Hematopoietic multipotent progenitor cell (in vitro differentiated cells): ENCODE measurements at places on chromosomes 1 and 21. TPM values are rescaled to one million over a fixed set of nuclear protein-coding genes. Genes with fewer than 3 reads are reported as not detected.

- no peak for DNase-seq
Observed at GRCh38 chr1:41941381-41941780, 22.7 kb upstream of the HIVEP3 start.

Gene HFM1
- 2.4 TPM for total RNA-seq

DNA sequence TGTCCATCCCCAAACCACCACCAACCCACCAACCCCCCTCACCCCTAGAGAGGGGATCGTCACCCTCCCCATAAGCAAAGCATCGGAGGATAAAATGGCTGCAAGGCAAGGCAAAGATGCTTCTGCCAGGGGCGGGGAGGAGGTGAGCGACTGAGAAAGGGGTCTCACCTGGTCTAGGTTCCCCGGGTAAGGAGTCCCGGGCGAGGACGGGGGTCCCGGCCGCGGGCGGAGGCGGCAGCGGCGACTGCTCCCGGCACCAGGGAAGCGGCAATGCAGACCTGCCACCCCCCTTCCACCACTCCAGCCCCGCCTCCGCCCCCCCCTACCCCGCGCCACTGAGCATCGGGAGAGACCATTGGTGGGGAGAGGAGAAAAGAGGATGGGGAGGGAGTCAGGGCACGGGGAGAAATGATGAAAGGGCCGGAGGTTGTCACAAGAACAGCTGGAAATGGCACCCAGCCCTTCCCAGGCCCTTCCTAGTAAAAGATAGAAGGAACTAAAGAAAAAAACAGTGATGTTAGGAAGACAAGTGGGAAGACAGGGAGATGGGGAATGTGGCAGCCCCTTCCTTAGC, at the start of gene SV2A:
Gene SV2A, minus strand, starts transcription at position 274 of the 574 bp plus-strand sequence. CDS start 4,004 bp downstream, outside the sequence.
- peak; percentile 60 for DNase-seq

Gene CLIC6
- total RNA-seq = under 0.01 TPM

Gene PTGFRN
- 0.27 TPM for total RNA-seq

GRCh38 chr1:88935522-88936222, 44.3 kb upstream of the GTF2B start:
- DNase-seq = peak; percentile 6

DNA sequence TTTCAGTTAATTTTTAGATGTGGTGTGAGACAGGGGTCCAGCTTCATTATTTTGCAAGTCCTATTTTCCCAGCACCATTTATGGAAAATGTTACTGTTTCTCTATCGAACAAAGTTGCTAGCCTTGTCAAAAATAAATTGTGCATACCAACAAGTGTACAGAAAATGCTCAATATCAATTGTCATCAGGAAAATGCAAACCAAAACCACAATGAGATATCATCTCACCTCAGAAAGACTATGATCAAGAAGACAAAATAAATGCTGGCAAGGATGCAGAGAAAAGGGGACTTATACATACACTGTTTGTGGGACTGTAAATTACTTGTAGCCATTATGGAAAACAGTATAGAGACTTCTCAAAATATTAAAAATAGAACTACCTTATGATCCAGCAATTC, 54.8 kb downstream of the VCAM1 start:
- DNase-seq = no peak

Gene PTPN22
- total RNA-seq = 7.5 TPM

DNA sequence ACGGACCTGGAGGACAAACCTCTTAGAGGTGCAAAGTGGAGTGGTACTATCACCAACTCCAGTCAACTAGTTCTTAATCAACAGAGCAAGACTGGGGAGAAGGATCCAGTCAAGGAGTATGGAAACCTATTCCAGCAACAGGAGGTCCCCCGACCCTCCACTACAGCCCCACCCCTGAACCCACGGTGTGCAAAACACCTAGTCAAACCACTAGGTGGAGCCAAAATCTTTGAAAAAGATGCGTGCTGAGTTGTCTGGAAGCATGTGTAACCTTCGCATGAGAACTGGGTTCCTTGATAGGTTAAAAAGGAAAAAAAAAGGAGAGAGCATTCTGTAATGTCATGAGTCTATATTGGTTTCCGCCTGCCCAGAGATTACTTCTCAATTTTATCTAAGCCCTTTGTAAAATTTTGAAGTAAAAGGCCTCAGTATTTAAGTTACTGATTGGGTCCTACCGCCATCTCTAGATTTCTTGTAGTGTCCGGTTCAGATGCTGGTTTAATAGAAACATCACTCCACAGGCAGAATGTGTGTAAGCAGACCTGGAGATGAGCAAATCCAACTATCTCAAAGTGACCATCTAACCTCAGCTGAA, 81.9 kb upstream of the HAO2 start:
- peak; percentile 33 for DNase-seq

- DNase-seq = no peak
Observed at GRCh38 chr1:119139857-119140176, 636 bp downstream of the WARS2 start.

- DNase-seq = no peak
Observed at GRCh38 chr21:32163386-32163785, 115.5 kb downstream of the MIS18A start.
